Esophagus muscularis mucosa (tissue), 4 donors: ENCODE measurements at places on chromosomes 7 and 10. TPM values are rescaled to one million over a fixed set of nuclear protein-coding genes. Genes with fewer than 3 reads are reported as not detected.

Gene PLEKHS1
- total RNA-seq, result not detected

Gene KCP
- total RNA-seq, result 0.29 TPM

Gene HOXA6
- 0.66 TPM for total RNA-seq

Gene TAS2R3
- total RNA-seq, result not detected

Gene LBX1
- total RNA-seq, result not detected

Gene EN2
- 0.06 TPM for total RNA-seq

Gene RHOBTB1
- total RNA-seq, result 19.5 TPM
